ENCODE measurements at places on chromosomes 11 and 22.

DNA sequence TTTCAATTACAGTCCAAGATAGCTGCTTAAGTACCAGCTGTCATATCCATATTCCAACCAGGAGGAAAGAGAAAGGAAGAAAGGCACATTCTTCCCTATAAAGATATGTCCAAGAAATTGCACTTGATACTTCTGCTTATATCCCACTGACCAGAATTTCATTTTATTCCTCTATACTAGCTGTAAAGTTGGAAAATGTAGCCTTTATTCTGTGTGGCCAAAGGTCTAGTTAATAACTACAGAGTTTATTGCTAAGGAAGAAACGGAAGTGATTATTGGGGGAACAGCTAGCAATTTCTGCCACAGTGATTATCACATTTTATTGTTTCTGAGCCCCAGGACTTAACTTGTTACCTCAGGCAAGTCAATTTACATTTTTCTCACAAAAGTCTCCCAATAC, 213.8 kb downstream of the TTC28 start:
- no peak for DNase-seq

GRCh38 chr11:126547161-126547560, 191.7 kb downstream of the ST3GAL4 start:
- no peak for DNase-seq

DNA sequence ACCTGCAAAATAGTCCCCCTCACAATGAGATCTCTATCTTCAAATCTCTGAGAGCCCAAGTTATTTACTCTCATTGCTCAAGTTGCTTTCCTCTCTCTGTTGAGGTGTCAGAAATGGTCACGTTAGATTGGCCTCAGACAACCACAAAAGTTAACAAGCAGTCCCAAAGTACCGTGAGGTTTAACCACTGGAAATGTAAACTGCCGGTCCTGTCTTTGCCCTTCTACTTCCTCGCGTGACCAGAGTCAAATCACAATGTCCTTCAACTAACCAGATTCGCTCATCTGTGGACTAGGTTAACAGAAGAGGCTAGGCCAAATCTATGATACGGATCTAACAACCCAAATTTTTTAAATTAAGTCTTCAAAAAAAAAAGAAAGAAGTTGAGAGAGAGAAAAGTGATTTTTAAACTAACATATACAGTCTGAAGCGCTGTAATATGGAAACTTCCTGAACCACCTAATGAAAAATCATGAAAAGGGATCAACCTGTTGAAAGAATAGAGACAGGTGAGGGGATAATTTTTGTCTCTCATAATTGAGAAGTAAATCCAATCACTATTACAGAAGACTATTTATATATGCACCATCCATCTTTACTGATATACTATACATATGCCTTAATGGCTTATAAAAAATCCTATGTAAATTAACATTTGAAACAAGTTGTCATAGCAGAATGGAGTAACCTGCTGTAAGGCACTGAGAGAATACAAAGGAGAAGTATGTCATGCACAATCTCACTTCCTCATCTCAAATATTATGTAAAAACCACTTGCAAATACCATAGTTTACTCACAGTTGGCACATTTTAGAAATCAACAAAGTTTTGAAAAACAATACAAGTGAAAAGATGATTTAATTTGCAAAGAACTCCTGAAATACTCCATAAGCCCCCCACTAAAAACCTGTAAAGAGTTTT, 3.3 kb upstream of the JAML start:
- no peak for DNase-seq

DNA sequence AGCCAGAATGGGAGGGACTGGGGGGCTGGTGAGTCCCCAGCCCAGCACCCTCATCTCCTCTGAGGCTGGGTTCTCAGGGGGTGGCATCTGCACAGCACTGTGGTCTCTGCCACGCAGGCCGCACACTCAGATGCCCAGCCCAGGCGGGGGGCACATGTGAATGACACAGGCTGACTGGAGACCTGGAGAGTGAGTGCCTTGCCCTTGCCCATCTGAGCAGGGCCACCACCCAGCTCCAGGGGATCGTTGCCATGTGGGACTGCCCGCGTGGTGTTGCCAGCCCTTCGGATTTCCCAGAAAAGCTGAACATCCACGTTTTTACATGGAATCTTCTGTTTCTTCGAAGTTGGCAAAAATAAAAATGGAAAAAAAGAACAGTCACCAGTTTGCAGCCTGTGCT, 18.9 kb downstream of the PRDM11 start:
- DNase-seq, result no peak
